ENCODE measurements at places on chromosomes 7 and 10.

- DNase-seq: no peak
Measured at GRCh38 chr7:9835199-9835598, 1138.5 kb upstream of the PHF14 start.

GRCh38 chr7:127678337-127678736 lies 26.3 kb downstream of the SND1 start:
- no peak for DNase-seq

DNA sequence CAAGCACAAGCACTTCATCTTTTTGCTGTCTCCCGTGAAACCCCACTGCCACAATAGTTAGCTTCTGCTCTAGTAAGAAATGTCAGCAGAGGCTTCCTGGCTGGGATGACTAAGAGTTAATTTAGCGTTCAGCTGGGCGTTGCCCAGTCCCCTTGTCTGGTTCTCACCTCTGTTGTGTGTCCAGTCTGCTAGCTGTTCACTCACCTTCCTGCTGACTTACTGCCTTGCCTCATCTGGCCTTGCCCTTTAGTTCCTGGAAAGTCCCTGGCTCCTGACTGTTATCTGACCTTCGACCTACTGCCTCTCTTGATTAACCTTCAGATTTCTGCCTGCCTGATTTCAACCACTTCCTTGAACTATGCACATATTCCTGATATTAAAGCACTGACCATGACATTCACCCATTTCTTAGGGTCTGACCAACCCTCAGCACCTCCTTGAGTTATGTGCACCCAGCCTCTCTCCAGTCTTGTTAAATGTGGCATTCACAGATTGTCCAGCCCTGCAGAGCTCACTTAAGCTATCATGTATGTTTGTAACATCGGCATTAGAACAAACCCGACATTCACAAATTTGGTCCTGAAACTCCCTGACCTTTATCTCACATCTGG lies 30.3 kb downstream of the C7orf33 start:
- DNase-seq: no peak

DNA sequence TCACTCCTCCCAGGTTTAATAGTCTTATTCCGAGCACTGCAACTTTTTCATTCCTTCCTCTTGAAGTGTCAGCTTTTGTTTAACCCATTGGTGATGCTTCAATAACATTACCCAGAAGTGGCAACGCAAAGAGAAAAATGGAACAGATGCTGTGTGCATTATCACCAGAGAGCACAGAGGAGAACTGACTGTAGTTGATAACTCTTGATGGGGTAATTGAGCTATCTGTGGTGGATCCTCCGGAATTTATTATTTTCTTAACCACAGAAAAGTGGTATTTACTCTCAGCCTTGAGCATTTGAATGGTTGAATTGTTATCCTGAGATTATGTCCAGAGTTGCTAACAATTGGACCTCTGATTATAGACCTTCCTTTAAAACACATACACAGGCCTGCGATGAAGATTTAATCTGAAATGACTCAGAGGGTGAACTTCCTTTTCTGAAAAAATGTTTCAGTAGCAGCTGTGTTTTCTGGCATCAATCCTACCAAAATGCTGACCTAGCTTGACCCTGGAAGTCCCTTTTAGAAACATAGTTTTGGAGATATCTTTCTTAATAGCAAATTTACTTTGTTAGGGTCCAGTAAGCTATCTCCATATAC lies 1584.4 kb upstream of the LRRTM3 start:
- DNase-seq: no peak

DNA sequence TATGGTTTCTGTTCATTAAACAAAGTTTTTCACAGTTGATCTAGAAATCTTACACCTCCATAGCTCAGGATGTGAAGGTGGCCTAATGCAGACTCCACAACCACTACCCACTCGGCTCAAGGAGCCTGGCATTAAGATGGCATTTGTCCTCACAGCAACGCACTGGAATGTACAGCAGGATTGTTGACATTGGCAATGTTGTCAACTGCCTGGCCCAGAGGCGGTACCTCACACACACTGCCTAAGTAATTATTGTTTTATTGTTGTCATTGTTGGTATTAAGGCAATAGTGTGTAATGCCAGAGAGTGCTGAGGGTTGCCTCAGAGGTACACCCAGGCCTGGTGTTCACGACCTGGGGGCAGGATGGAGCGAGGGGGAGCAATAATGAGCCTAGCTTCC lies 38.3 kb downstream of the LRRC18 start:
- no peak for DNase-seq
